ENCODE measurements at places on chromosomes 12 and 14.

GRCh38 chr14:79580414-79580813 lies 630.9 kb downstream of the DIO2 start:
- DNase-seq = no peak

GRCh38 chr12:194276-194675 lies 19.7 kb downstream of the SLC6A12 start:
- no peak for DNase-seq

DNA sequence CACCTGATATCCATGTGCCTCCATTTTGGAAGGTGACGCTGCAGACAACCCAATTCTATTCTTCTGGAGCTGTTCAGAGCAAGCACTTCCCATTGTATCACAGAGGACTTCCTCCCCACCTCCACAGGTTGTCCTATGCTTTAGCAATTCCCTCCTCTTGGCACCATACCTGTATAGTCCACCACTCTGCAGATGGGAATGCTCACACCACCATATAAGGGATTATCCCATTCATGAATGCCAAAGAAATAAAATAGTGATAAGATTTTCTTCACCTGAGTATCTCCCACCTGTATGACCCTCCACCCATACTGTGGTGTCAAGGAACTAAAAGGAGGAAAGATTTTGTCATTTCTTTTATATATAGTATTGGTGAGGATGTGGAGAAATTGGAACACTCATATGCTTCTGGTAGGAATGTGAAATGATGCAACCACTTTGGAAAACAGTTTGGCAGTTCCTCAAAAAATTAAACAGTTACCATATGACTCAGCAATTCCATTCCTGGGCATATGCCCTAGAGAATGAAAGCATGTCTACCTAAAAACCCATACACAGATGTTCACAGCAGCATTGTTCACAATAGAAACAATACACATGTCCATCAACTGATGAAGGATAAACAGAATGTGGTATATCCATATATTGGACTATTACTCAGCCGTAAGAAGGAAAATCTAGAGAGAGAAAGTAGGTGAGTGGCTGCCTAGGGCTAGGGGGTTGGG lies 75.2 kb downstream of the FIGNL2 start:
- peak; percentile 93 for DNase-seq

- DNase-seq = no peak
These were observed 97.1 kb upstream of the NCOR2 start for GRCh38 chr12:124664395-124665111.

- peak; percentile 1 for DNase-seq
These were observed 53.8 kb upstream of the CCDC175 start for GRCh38 chr14:59630288-59630963.

DNA sequence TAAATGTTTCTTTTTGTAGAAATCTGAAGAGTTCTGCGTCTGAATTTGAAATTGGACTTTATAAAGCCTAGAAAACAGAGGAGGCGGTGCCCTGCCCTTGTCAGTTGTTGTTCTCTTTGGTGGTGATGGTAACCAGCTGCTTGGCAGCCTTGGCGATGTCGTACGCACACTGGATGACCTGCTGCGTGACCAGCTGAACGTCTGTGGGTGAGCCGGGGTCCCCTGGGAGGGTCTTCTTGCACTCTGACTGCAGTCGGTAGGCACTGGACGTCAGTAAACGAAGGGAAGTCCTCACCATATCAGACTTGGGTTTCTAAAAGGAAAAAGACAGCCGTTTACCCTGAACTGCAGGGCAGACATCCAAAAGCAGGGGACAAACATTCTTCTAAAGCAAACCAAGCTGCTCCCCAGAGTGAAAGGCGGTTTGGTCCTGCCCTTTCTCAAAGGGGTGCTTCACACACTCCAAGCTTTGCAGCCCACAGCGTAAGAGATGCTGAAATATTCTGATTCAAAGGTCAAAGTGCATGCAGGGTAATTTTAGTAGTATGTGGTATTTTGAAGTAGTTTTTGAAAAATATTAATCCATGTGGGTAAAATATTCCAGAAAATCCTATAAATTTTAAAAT lies 32.9 kb downstream of the TCHP start:
- no peak for DNase-seq

GRCh38 chr12:93572712-93573551 lies 457 bp downstream of the SOCS2 start:
- DNase-seq = peak; percentile 21

GRCh38 chr12:43453761-43454160 lies 98.2 kb downstream of the ADAMTS20 start:
- no peak for DNase-seq

DNA sequence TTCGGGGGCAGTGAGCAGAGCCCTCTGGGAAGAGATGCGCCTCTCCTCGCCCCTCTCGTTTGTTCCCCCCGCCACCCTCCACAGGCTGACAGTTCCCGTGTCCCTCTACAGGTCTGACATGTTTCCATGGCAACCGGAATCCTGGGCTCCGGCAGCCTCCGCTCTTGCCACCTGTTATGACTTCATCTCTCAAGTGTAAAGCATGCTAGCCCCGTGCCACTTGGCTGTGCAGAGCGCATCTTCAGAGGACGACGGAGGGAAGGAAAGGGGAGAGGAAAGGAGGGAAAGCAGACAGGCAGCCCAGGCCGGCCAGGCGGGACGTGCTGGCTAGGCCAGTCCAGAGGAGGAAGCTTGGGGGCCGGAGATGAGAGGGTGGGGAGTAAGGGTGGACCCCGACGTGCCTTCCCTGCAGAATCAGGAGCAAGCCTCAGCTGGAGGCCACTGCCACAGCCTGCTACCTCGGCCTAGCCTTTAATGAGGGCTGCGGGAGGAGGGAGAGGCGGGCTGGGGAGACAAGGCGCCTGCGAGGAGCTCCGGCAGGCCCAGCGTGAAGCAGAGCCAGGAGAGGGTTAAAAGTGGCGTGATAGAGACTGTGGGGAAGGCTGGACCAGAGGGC lies 214.3 kb downstream of the DPF3 start:
- DNase-seq = peak; percentile 23

DNA sequence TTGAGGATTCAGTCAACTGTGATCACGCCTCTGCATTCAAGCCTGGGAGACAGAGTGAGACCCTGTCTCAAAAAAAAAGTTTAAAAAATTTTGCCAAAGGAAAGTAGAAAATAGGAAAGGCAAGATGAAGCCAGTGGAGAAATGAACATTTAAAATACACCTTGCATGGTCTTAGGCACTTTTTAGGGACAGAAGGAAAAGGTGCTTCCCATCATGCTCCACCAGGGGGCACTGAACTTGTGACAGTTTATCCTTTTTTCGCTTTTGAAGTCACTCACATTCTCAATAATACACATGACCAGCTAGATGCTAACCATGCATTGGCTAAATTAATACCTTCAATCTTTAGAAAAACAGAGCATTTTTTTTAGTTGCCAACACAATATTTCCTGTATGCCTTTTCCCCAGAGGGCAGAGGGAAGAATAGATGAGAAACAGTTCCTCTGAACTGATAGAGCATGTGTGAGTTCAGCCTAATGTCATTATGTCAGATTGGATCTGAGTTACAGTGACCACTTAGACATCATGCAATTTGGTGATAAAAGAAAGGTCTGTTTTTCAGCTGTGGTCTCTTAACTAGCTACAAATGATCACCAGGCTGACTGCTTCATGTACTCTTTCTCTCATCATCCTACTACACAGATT lies 221.8 kb upstream of the SSTR1 start:
- DNase-seq = peak; percentile 65

DNA sequence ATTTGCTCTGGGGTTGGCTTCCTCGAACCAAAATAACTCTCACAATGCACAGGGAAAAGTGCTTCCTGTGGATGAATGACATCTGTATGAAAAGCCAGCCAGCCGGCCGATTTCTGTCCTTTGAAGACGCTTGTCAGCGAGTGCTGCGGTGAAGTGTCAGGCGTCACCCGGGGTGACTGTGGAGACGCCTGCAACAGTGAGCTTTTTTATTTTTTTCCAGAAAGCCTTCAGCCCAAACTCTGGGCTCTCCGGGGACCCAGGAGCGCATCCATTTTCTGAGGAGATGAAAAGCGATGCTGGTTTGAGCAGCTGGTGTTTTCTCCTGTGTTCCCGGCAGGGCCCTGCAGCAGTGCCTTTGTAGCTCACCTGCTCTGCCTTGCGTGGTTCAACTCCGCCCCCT lies 147.9 kb upstream of the MYL2 start:
- DNase-seq = no peak

GRCh38 chr12:57146961-57147944 lies at the start of gene LRP1-AS:
TSS of gene LRP1-AS (minus strand) at chr12:57147619.
- DNase-seq = peak; percentile 73

DNA sequence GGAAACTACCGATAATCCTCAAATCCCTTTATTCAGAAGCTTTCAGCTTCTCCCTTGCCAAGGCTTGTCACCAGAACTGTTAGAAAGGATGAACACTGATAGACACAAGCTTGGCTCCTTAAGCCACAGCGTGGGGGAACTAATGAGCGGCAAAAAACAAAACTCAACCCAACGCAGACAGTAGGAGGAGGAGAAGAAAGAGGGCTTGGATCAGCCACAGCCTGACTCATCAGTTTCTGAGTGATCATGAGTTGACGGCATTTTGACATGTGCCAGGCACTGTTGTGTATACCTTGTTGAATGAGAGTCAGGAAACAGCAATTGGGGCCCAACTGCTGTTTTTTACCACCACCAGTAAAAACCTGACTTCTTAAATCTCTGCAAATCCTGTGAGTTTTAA lies 23.7 kb downstream of the PLXNC1 start:
- DNase-seq = peak; percentile 44

DNA sequence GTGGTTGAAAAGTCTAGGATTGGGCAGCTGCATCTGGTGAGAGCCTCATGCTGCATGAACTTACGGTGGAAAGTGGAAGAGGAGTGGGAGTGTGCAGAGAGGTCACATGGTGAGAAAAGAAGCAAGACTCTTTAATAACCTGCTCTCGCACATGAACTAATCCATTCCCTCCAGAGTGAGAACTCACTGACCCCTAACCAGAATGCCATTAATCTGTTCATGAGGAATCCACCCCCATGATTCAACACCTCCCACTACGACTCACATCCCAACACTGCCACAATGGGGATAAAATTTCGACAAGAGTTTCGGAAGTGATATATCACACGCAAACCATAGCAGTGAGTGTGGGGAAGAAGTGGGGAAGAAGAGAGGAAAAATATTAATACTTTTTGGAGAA lies 377.4 kb downstream of the NAV3 start:
- DNase-seq = peak; percentile 71

GRCh38 chr14:24774187-24774915 lies 140.4 kb upstream of the GZMB start:
- no peak for DNase-seq

GRCh38 chr12:84077679-84078078 lies 834.9 kb downstream of the SLC6A15 start:
- DNase-seq = peak; percentile 19

- no peak for DNase-seq
These were observed 41.8 kb downstream of the VEZT start for GRCh38 chr12:95259368-95259767.

DNA sequence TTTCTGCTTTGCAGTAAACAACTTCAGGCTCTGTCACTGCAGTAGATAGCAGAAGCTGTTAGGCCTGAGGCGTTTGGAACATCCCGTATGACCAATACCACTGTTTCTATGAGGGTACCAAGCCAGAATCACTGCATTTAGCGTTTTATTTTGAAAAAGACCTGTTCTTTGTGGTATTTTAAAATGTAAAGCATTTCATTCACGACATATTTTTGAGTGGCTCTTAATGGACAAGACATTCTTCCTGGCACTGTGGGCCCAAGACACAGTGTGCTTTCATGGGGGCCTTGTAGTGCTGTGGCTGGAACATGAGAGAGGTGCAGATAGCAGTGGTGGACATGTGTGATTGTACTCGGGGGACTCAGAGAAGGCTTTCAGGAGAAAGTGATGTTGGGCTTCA lies 86.4 kb downstream of the DDX51 start:
- no peak for DNase-seq

GRCh38 chr12:55982319-55982936 lies 8.6 kb downstream of the RAB5B start:
- no peak for DNase-seq

DNA sequence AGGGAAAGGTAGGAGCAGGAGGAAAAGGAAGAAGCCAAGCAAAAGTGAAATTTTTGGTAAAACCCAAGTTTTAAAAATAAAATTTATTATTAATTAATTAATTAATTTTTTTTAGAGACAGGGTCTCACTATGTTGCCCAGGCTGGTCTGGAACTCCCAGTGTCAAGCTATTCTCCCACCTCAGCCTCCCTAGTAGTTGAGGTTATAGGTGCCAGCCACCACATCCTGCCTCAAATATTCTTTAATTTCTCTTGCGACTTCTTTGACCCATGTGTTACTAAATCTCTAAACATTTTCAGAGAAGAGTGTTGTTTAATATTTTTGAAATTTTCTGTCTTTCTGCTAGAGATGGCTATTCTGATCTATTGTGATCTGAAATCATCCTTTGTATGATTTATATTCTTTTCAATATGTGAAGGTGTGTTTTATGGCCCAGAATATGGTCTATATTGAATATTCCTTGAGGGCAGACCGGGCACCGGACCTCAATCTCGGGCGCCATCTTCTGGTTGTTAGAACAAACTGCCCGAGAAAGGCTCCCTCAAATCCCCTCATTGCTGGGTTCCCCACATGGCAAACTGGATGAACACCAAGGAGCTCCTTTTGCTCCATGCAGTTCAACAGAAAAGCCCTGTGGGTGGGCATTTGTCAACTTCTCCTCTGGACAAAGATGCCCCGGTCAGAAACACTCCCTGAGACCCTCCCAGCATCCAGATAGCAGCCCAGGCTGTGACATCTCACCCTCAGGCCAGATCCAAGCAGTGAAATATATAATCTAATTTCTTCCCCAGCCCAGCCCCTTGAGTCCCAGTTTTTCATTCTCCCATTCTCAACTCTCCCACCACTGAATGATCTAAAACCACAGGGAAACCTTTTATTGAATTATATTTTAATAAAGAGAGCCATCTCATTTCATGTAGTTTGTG lies 110.5 kb downstream of the ASCL4 start:
- peak; percentile 53 for DNase-seq

DNA sequence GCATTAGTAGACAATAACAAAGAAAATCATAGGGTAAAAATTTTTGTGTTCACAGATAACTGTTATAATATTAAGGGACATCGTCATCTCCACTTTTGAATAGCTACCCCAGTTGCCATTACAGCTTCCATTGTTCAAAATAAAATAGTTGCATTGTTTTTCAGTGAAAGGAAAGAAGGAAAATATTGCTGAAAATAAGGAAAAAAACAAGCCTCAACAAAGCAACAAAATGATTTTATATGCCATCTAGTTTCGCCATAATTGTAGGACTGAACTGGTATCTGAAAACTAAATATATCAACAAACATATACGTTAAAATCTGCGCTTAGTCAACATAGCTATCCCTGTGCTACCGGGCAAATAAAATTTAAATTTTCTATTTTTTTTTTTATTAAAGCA lies 3.3 kb downstream of the CDK17 start:
- no peak for DNase-seq

- DNase-seq = no peak
These were observed 8.6 kb downstream of the SLC6A13 start for GRCh38 chr12:254039-254438.

- DNase-seq = no peak
These were observed 589.8 kb downstream of the KCNH5 start for GRCh38 chr14:62455446-62455845.
